IMR-90 (cell line): ENCODE measurements at places on chromosomes 4 and X. TPM values are rescaled to one million over a fixed set of nuclear protein-coding genes. Genes with fewer than 3 reads are reported as not detected.

The INTU gene
- 10.8 and 12.5 TPM in 2 replicates for total RNA-seq

The HTRA3 gene
- 1.1 and 1.3 TPM in 2 replicates for total RNA-seq

The RBM46 gene
- not detected in 2 replicates for total RNA-seq

The BANK1 gene
- total RNA-seq: under 0.01 and 0.28 TPM in 2 replicates

The CASP3 gene
- total RNA-seq: 26.7 and 58.9 TPM in 2 replicates

The PLAC1 gene
- total RNA-seq: 0.28 and 0.36 TPM in 2 replicates

The PPP4R3C gene
- total RNA-seq: not detected in 2 replicates

The GSX2 gene
- total RNA-seq: not detected in 2 replicates

The RPL9 gene
- 1,905 and 3,011 TPM in 2 replicates for total RNA-seq

The ARFIP1 gene
- total RNA-seq: 30.5 and 37.5 TPM in 2 replicates

The CFAP99 gene
- not detected in 2 replicates for total RNA-seq

The DACH2 gene
- 3.8 and 4.4 TPM in 2 replicates for total RNA-seq

The F9 gene
- not detected in 2 replicates for total RNA-seq

The DCAF4L1 gene
- under 0.01 and 0.18 TPM in 2 replicates for total RNA-seq

The BCORL1 gene
- total RNA-seq: 0.28 and 0.54 TPM in 2 replicates

The XAGE2 gene
- total RNA-seq: not detected in 2 replicates

The AFAP1 gene
- total RNA-seq: 48.2 and 60.3 TPM in 2 replicates

The MSANTD1 gene
- total RNA-seq: under 0.01 and 0.28 TPM in 2 replicates

The MGST2 gene
- total RNA-seq: 4.8 and 8.1 TPM in 2 replicates

The P2RY10 gene
- not detected in 2 replicates for total RNA-seq

The CT45A10 gene
- total RNA-seq: not detected in 2 replicates

The RAI2 gene
- total RNA-seq: not detected in 2 replicates

The C4orf36 gene
- 0.18 and 0.28 TPM in 2 replicates for total RNA-seq
